ENCODE measurements at places on chromosomes 7 and 10.

DNA sequence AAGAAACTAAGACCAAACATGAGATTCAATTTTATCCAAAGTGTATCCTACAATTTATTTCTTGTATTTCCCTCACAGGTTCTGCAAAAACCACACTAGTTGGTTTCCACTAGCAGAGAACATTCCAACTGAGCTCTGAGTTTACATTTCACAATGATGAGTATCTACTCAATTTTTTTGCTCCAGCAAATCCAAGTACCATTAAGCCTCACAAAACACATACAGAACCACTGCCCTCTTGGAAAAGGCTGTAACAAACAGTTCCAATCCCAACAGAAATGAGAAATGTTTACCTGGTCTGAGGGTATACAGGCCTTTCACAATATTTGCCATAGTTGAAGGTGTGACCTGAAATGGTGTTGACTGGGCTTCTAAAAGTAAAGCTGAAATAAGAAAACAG is 59.9 kb downstream of the CACUL1 start:
- no peak for DNase-seq

GRCh38 chr10:35498693-35499092 is 106.4 kb upstream of the GJD4 start:
- DNase-seq, result no peak

DNA sequence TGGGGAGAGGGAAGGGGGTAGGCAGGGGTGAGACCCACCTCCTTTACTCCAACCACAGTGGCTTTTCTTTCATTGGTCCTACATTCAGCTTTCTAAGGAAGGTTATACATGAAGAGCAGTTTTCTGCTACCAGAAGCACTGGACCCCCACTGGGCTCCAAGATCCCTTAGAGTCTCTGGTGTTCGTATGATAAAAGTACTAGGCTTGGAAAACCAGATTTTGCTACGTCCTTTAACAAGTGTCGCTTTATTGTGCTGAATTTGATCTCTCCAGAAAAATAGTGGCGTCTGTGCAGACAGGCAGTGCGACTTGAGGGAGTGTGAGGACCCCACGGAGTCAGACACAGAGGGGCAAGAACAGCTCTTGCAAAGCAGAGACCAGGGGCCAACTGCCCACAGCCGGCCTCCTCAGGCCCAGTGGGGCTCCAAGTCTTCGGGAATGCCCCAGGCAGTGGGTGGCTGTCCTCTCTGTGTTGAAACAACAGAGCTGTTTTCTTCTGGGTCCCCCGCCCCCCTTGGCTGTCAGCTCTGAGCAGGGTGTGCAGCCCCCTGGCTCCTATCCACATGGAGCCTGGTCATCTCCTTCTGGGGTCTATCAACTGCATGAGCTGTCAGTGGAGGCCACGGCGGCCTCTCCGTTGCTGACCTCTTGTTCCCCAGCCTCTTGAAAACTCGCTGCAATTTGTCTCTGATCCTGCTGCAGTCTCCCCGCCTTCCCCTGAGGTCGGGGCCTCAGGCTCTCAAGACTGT is 333.2 kb downstream of the RPS24 start:
- DNase-seq, result no peak

DNA sequence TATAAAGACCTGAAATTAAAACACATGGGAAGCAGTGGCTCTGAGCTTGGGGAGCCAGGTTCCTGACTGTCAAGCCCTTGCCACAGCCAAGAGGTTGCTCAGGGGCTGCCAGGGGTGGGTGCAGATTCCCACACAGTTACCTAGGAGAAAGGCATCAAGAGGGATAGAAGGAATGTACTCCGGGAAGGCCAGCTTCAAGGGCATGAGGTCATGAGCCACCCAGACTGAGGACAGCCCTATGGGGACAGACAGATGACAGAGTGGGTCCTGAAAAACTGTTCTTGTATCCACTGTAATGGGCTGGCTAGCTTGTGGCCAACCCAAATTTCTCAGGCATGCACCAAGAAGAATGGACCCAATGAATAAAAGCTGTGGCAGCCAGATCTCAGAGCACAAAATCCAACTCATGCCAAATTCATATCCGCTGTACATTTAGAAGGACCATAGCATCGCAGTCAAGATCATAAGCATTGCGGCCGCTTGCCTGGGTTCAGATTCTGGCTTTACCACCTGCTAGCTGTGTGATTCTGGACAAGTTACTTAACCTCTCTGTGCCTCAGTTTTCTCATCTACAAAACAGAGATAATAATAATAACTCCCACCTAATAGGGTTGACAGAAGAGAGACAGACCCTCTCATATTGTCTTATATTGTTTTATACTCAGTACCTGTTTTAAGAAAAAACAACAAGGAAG is 44.9 kb upstream of the KCNMA1 start:
- no peak for DNase-seq

GRCh38 chr7:36532981-36533499 is 143.4 kb downstream of the ANLN start:
- DNase-seq, result no peak

GRCh38 chr10:95476469-95477174 is 84.5 kb downstream of the SORBS1 start:
- DNase-seq, result no peak

- DNase-seq, result no peak
Measured at GRCh38 chr7:30232391-30232790, 52.0 kb upstream of the ZNRF2 start.

GRCh38 chr10:129740532-129741279 is 223.4 kb downstream of the EBF3 start:
- DNase-seq, result no peak

- DNase-seq, result no peak
Measured at GRCh38 chr10:43868952-43869351, 220.3 kb upstream of the ZNF32 start.

DNA sequence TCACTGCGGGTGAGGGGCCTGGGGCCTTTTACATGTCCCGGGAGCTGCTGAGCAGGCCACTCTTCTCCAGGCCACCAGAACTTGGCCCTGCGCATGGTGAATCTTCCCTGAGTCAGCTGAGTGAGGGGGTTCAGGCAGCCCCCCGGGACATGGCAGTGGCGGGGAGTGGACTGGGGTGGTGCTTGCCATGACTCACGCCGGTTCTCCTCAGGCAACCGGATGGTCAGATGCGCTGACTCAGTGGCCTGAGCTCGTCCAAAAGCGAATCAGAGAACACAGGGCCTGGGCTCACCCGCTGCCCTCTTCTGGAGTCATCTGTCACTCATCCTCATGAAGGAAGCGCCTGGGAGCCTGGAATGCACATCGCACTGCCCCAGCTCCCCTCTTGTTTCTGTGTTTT is 33.5 kb downstream of the HTRA1 start:
- no peak for DNase-seq

DNA sequence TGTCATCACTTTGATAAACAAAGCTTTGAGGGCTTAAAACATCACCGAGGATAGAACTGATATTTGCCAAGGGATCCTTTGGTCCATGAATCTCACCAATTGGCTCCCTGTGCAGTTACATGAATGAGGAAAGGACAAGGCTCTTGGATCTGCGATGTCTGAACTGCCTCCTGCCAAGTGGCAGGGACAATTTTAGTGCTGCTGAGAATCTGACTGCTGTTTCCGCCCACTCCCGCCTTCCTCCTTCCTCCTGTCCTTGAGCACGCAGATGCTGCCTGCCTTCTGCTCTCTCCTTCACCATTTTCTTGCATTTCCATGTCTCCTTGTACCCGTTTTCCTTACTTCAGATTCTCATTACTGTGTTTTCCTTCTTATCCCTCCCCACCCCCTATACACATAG is 26.8 kb upstream of the ITPRID1 start:
- DNase-seq, result no peak

DNA sequence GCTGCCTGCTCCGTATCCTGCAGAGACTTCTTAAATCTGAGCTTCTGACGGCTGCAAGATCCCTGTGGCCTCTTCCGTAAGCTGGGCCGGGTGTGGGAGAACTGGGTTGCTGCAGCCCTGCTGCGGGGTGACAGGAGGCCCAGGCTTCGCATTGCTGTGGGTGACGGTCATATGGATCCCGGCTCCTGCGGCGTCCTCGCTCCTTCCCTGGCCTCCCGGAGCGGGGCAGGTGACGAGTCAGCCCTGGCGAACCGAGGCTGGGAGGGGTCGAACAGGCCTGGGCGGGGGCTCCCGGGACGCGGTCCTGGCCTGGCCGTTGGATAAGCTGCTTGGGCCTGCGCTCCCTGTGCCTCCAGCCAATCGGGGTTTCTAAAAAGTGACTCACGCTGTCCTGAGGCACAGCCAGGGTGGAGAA is 7.8 kb upstream of the UBE2D1 start:
- DNase-seq, result no peak

DNA sequence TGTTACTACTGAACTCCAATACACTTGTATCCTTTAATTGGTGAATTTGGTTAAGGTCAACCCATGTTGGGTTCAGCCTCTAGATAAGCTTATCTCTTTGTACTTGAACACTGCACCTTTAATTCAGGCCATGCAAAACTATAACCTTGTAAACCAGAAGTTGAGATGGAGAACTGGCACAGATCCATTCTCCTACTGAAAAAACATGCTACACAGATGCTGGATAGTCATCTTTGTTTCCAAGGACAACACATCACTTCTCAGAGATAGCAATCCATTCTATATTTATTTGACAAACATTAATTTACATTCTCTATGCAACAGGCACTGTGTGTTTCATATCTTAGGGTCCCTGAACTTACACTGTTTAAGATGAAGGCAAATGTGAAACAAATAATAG is 2.9 kb upstream of the CDK14 start:
- DNase-seq, result no peak

- DNase-seq, result no peak
Measured at GRCh38 chr10:44437840-44438511, 53.1 kb upstream of the CXCL12 start.

- no peak for DNase-seq
Measured at GRCh38 chr7:95191795-95192194, 132.5 kb downstream of the PON1 start.

DNA sequence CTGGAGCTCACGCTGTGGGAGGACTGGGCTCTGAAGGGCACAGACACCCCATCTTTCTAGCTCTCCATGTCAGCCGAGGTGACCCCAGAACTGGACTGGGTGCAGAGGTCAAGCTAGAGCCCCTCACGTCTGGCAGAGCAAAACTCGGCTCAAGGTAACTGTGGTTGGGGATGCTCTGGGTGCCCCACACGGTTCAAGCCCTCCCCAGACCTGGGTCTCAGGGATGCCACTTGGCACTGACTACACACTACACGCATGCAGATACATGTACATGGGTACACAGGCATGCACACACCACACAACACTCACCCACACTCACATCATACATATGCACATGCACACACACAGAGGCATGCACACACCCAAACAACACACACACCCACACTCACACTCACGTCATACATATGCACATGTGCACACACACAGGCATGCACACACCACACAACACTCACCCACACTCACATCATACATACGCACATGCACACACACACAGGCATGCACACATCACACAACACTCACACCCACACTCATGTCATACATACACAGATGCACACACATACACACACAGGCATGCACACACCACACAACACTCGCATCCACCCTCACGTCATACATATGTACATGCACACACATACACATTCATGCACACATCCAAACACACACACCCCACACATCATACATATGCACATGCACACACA is 219.3 kb downstream of the DNAJB6 start:
- no peak for DNase-seq

- DNase-seq, result no peak
Measured at GRCh38 chr10:60573336-60573735, 183.7 kb upstream of the ANK3 start.

DNA sequence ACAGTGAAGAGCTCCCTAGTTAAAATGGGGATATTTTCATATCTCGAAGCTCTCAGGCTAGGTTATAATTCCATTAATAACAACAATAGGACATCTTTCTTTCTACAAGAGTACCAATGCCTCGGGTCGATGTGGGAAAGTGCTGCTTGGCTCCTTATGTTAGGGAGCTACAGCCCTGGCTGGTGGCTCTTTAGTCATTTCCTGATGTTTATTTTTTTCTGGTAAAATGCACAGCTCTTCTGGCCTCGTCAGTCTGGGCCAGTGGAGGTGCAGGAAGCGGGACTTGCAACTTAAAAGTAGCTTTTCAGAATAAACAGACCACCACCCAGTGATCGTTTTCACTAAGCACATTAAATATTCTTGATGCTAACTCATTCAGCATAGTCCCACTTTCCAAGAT is 58.3 kb downstream of the MKX start:
- no peak for DNase-seq

DNA sequence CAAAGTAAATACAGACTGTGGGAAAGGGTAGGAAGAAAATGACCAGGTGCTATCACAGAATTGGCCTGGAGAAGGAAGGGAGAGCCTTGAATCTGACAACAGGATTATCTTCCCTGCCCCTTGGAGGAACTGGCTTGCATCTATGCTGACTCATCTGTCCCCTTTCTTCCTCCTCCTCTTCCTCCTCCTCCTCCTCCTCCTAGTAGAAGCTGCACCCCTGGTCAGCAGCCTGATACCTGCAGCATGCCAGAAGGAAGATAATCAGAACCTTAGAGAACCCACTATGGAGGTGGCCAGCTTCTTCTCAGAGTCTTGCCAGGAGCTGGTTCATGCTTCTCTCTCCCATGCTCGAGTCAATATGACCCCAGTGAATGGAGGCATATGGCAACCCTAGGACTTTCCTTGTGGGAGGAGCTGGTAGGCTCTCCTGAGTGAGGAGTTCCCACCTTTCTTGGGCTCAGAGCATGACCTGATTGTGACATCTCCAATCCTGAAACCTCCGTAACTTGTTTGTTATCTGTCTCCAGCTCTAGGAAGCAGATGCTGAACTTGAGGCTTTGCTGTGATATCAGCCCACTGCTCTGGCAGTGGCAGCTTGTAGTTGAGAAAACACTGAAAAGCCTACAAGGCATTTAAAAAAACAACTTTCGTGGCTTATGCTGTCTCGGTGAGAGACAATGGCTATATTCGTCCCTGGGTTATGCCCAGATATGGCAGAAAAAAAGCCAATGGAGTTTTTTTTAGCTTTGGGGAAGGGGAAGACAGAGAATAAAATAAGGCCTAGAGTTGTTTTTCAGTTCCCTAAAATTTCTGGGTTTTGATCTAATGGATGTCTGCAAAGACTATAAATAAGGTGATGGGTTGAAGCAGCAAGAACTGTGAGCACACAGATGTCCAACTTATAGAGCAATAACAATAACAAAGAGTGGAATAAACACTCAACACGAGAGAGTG is 60.6 kb downstream of the CDHR3 start:
- DNase-seq, result no peak

DNA sequence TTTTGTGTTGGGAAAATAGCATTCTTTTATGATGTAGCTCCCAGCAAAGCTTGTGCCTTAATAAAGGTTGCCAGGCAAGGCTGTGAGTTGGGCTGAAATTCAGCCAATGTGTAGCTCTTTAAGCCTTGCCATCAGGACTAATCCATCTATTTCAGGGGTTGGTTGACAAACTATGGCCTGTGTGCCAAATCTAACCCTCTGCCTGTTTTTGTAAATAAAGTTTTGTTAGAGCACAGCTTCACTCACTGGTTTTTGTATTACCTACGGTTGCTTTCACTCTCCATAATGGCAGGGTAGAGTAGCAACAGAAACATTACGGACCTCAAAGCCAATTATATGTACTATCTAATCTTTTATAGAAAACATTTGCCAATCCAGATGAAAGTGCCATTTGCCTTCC is 638.1 kb upstream of the POT1 start:
- DNase-seq, result no peak

GRCh38 chr10:5788969-5789368 is 24.3 kb downstream of the GDI2 start:
- DNase-seq, result no peak
